ENCODE measurements at places on chromosomes 1 and 21. TPM values are rescaled to one million over a fixed set of nuclear protein-coding genes. Genes with fewer than 3 reads are reported as not detected.
A peak's percentile ranks its signal among the peaks of the same experiment; 100 is the strongest.

GRCh38 chr1:29245876-29246275, 9.6 kb downstream of the PTPRU start:
- no peak for ATAC-seq

DNA sequence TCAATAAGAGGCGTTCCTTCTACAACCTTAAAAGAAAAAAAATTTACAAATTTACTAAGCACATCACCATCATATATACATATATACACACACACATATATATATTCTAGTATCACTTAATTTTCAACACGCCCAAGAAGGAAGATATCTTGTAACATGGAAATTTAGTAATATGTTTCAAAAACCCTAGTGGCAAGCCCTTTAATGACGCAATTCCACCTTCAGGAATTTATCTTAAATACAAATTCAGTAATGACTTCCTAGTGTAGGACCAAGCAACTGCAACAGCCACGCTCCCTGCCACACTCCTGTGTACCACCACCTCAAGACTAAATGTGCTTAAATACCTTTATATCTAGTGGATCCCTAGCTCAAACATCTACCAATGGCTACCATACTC, 12.5 kb downstream of the LBR start:
- no peak for ATAC-seq

GRCh38 chr1:19772053-19772452, 27.7 kb downstream of the TMCO4 start:
- no peak for ATAC-seq

- ATAC-seq, result no peak
Observed at GRCh38 chr1:245812278-245812677, 657.5 kb downstream of the KIF26B start.

DNA sequence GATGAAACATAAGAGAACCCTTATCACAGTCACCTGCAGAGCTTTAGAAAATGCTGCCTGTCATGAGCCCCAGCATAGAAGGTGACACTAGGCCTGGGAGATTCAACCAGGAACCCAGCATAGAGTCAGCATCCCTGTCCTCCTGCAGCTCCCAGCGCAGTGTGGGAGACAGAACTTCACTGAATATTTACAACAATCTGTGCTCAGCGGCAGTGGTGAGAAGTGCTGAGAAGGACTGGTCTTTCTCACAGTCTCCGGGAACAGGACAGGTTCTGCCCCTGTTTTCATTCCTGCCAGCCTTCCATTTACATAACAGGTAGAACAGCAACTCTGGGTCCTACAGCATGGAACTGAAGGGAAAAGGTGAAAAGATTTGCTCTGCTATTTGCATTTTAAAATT, 83.5 kb upstream of the GADD45A start:
- no peak for ATAC-seq

GRCh38 chr1:42733415-42734200, 6.4 kb downstream of the CLDN19 start:
- no peak for ATAC-seq

GRCh38 chr1:43373066-43373940, 5.5 kb upstream of the ELOVL1 start:
- ATAC-seq, result no peak

GRCh38 chr1:220928320-220928719, 49.1 kb downstream of the HLX start:
- no peak for ATAC-seq

GRCh38 chr1:165114022-165114888, 242.3 kb downstream of the LMX1A start:
- ATAC-seq, result no peak

DNA sequence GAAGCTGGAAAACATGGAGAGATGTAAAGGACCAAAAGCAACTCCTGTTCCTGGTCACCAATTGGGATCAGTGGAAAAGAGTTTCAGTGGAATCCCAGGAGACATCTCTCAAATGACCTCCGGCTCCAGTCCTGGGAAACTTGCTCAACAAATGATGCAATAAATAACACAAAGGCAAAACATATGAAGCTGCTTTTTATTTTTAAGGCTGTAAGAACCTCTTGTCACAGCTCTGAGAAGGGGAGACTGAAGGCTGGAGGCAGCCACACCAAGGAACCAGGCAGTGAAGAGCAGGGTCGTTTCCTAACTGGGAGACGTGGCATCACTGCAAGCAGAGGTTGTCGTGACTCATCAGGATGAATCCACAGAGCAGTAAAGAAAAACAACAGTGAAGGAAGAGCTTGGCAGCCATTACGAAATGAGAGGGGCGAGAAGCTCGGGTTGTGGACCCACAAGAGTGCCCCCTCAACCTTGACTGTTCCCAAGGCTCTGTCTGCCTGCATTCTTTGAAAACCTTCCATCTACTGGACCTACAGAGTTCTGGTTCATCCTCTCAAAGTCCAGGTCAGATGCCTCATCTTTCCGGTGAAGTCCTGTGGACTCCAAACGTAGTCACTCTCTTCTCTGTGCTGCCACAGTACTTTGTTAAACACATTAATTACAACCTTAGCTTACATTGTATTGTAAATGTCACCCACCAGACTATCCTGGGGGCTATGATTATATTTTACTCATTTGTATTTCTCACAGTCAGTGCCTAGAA, 32.1 kb downstream of the JAK1 start:
- ATAC-seq, result peak; percentile 45

DNA sequence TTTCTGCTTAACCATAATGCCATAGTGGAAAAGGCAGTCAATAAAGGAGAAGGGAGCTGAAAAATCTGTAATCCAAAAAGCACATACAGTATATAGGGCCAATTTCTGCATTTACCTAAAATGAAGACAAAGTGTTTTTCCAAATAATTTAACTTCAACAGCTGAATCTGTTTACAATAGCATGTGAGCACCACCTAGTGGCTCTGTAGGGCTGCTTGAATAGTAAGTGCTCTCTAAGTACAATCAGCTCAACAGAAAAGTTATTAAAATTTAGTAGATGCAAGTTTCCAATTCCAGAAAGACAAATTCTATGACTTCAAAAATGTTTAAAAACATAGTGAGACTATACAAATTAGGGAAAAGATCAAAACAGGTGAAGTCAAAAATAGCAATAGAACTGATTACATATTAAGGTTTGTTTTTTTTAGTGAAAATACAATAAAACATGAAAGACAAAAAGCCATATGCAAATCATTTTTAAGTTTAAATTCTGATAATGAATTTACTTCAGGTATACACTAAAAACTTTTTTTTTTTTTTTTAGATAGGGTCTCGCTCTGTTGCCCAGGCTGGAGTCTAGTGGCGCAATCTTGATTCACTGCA, 220.0 kb downstream of the SETD4 start:
- no peak for ATAC-seq

DNA sequence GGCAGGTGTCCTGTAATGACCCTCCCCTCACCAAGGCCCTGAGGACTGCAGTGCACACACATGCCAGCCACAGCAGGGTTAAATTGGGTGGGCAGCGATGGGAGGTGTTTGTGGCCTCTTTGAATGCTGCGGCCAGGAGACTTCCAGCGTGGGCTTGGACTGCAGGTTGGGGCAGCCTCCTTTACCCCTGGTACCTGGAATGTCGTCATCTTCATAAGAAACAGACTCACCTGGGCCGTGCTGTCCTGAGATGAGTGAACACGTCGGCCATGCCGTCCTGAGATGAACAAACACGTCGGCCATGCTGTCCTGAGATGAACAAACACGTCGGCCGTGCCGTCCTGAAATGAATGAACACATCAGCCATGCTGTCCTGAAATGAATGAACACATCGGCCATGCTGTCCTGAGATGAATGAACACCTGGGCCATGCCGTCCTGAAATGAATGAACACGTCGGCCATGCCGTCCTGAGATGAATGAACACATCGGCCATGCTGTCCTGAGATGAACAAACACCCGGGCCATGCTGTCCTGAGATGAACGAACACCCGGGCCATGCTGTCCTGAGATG, 50.1 kb upstream of the COL6A1 start:
- ATAC-seq, result no peak

- no peak for ATAC-seq
Observed at GRCh38 chr1:12434686-12435085, 183.3 kb downstream of the DHRS3 start.

- no peak for ATAC-seq
Observed at GRCh38 chr1:205932776-205933175, 10.5 kb downstream of the SLC26A9 start.

DNA sequence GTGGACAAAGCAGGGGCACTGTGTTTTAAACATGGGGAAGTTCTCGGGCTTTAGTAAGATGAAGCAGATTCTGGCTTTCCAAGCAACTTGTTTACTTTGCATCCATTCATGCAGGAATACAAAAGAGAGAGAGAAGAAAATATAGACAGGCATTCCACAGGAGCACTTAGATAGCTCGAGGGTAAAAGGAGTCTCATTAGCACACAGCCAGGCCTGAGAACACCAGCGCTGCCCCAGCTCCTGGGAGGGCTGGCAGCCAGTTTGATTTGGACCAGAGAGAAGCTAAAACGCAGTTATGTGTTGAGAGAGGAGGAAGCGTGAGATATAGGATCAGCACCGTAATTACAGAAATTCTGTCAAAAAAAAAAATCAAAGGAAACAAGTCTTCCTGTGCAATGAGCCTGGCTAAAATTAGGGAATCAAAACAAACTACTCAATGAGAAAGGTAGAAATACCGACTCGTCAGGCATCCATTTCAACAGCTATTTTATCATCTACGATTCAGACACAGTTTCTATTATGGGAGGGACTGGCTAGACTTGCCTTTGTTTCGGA, 68.2 kb downstream of the CLSTN1 start:
- ATAC-seq, result no peak

GRCh38 chr1:65894738-65895605, 102.3 kb downstream of the PDE4B start:
- peak; percentile 80 for ATAC-seq

DNA sequence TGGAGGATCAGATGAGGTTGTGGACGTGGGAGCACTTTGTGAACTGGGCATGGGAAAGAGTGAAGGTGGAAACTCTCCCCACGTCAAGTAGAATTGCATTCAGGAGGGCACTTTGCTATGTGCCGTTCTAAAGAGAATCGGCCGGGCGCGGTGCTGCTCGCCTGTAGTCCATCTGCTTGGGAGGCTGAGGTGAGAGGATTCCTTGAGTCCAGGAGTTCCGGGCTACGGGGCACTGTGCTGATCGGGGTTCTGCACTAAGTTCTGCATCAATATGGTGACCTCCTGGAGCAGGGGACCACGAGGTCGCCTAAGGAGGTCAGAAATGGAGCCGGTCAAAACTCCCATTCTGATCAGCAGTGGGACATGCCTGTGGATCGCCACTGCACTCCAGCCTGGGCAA, 141.9 kb downstream of the PEX14 start:
- ATAC-seq, result no peak

DNA sequence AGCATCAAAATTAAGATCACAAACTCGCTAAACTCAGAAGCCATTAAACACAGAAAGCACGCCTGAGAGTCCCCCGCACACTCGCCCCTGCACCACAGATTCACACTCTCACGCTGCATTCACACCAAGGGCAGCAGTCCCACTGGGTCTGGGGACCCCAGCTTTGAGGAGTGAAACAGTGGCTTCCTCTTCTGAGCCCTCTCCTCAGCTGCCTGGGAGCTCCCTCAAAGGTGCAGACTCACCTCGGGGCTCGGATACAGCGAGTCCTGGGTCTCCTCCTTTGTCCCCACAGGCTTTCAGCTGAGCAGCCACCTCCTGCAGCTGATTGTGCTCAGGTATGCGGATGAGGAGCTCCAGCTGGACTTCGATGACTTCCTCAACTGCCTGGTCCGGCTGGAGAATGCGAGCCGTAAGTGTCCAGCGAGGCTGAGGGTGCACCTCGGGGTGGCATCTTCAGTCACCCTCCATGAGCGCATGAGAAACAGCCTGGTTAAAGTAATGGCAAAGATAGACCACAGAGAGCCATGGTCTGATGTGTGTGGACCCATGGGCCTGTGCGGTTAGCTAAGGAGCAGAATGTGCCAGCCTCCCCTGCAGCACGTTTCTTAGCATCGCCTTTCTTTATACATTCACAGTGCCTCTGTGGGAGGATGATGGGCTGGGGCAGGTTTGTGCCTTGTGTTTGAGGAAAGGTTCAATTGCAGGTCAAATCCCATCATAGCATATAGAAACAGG, 47.9 kb downstream of the CAPN9 start:
- no peak for ATAC-seq

- ATAC-seq, result no peak
Observed at GRCh38 chr21:33327326-33327725, 2.6 kb downstream of the IFNAR1 start.

GRCh38 chr1:66758241-66758755, 6.0 kb downstream of the DYNLT5 start:
- no peak for ATAC-seq

DNA sequence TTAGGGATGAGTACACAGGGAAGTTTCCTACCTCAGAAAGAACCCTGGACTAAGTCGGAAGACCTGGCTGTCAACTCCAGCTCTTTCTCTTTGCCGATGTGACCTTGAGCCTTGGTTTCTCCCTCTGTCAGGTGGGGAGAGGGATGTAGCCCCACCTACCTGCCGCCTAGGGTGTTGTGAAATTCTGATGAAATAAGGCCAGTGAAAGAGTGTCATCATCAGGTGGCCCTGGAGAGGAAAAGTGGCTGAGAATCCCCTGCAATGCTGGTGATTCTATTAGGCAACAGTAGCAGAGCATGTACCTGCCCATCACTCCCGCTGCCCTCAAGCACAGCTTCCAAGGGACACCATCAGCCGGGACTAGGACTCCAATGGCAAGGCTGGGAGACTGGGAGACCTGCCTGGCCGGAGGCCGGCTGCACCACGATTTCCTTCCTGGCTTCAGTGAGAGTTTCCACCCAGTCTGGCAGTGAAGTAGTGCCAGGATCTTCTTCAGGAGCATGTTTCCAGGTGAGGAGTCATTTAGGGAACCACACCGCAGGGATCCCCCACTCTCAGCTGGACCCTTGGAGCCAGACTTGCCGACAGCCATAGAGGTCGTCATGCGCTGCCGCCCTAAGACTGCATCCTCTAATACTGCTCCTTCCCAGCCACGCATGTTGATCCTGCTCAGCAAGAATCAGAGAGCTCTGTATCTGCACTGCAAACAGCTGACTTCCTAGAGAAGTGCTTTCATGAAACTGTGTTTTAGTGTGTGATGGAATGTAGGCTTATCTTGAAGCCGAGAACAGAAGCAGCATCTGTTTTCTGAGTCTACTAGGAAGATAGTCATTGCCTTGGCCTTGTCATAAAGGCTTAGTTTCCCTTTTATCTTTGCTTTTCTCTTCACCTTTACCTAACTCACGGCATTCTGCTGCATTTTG, 88.0 kb upstream of the F3 start:
- no peak for ATAC-seq

DNA sequence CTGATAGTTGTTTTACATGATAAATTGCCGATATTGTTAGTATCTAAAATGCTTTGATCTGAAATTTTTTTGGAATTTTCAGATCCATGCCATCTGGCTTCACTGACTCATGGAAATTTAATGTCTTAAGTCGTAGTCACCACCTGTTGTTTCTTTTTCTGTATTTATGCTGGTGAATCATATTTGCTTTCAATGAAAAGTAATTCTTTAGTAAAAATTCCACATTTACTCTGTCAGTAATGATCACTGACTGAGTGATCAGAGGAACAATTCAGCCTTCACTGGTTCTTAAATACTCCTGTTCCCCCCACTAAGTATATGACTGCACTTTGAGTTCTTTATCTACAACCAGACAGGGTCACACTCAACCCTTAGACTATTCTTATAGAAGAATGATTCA, 185.6 kb upstream of the NRIP1 start:
- ATAC-seq, result no peak

Gene OLIG2
- total RNA-seq, result not detected

Gene C2CD4D
- 5.6 TPM for total RNA-seq

Gene MNDA
- total RNA-seq, result not detected

Gene AMY1C
- total RNA-seq, result not detected

Gene FAM72A
- total RNA-seq, result 22.7 TPM

Gene GJA5
- not detected for total RNA-seq

Measured in activated T-helper 17 cell treated with anti-CD3 and anti-CD28 coated beads, Interleukin-2, amount 50 U/mL, for 72 hours (primary cell).